ENCODE measurements at places on chromosomes 1 and 21. TPM values are rescaled to one million over a fixed set of nuclear protein-coding genes. Genes with fewer than 3 reads are reported as not detected.

The SERPINC1 gene
- total RNA-seq, result not detected

The CAMK2N1 gene
- total RNA-seq, result 29.0 TPM

The HCRTR1 gene
- not detected for total RNA-seq

The MAGOH gene
- 30.2 TPM for total RNA-seq

The PEX19 gene
- total RNA-seq, result 47.6 TPM

The PAQR6 gene
- 3.8 TPM for total RNA-seq

The TMPRSS2 gene
- total RNA-seq, result 87.0 TPM

DNA sequence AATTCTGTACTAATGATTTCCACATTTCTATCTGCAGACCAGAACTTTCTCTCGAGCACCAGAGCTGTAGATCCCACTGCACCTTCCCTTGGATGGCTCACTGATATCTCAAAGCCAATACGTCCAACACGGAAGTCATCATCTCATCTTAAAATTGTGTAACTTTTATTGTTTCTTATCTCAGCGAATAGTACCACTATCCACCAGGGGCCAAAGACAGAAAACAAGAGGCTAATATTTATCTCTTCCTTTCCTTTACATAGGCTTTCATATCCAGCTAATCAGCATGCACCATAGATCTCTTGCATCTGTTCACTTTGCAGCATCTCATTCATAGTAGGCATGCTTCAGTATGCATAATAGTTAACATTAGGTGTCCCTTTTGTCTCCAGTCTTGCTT is 303.6 kb downstream of the PTPRC start:
- no peaks in the 10 kb centered on the region for H3K4me1 ChIP-seq
- H3K36me3 ChIP-seq, result no peaks in the 10 kb centered on the region
- no peak overlapping the region for H3K4me3 ChIP-seq
- H3K27ac ChIP-seq, result no peak overlapping the region

DNA sequence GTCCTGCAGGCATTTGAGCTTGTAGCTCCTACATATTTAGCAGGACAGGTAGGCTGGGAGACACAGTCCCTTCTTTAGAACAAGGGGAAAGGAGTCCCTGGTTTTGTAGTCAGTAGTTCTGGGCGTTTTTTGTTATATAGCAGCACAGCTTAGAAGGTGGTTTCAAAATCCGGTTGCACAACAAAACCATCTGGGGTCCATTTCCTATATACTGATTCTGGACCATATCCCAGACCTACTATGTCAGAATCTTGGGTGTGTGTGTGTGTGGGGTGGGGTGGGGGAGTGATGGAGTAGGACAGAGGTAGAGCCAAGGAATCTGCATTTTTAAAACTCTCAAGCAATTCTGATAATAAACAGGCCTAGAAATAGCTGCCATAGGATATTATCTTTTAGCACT is 21.6 kb downstream of the METTL13 start:
- no peak for DNase-seq
- no peak overlapping the region for H3K27ac ChIP-seq
- H3K36me3 ChIP-seq, result no peaks in the 10 kb centered on the region
- no peaks in the 10 kb centered on the region for H3K4me1 ChIP-seq
- no peak overlapping the region for H3K4me3 ChIP-seq

DNA sequence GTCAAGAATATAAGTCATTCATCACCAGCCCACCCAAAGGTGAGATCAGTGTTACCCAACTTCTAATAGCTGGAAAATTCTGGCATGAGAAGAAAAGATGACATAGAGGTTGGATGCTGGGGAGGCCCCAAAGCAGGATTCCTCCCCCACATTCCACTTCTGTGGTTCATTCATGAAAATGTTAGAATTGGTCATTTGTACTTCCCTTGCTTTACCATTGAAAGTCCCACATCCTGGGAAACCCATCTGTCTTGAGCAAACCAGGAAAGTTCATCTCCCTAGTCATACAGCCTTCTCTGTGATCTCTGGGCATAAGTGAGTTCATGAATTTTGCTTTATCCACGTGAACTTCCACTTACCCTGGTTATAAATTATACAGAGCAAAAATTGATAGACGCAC is 66.8 kb downstream of the SERINC2 start:
- H3K27me3 ChIP-seq, result no peaks in the 10 kb centered on the region
- H3K4me1 ChIP-seq, result peaks cover 4% of the 10 kb centered on the region
- DNase-seq, result no peak
- H3K36me3 ChIP-seq, result no peaks in the 10 kb centered on the region
- H3K27ac ChIP-seq, result no peak overlapping the region

- no peak overlapping the region for H3K27ac ChIP-seq
- no peaks in the 10 kb centered on the region for H3K36me3 ChIP-seq
- H3K4me3 ChIP-seq, result no peak overlapping the region
- DNase-seq, result peak; percentile 24
Measured at GRCh38 chr1:77900687-77901293, 12.4 kb downstream of the NEXN start.

- H3K27ac ChIP-seq, result no peak overlapping the region
- H3K4me1 ChIP-seq, result no peaks in the 10 kb centered on the region
- peak; percentile 52 for DNase-seq
- H3K36me3 ChIP-seq, result no peaks in the 10 kb centered on the region
- H3K27me3 ChIP-seq, result no peaks in the 10 kb centered on the region
- no peak overlapping the region for H3K4me3 ChIP-seq
Measured at GRCh38 chr21:44466351-44466954, 11.1 kb downstream of the LRRC3 start.

GRCh38 chr1:36464605-36465393 is 615 bp upstream of the MRPS15 start:
- H3K27me3 ChIP-seq, result no peaks in the 10 kb centered on the region
- no peak overlapping the region for H3K4me3 ChIP-seq
- H3K36me3 ChIP-seq, result peaks cover 4% of the 10 kb centered on the region

DNA sequence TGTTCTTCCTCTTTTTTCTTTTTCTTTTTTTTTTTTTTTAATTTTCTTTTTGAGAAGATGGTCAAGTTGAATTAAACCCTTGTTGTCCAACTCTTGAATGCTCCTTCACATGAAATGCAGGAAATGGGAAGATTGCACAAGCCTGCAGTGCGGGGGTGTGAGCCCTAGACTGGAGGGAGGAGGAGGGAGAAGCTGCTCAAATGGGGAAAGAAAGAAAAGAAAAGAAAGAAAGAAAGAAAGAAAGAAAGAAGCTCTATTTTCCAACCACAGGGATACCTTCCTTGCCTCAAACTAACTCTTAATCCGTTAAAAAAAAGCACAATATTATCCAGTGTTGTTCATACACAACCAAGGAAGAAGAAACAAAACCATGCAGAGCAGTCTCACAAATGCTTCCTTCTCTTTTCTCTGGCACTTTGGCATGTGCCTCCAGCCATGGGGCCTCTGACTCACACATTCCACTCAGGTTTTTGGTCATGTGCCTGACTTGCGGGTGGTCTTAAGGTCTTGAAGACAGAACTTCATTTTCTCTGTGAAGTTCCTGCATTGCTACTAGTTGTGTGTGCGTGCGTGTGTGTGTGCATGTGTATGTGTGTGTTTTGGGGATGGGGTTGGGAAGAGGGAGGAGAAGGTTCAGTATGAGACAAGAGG is 276.1 kb downstream of the RPS6KC1 start:
- H3K27ac ChIP-seq, result peak overlapping the region; percentile 48
- DNase-seq, result no peak
- H3K36me3 ChIP-seq, result no peaks in the 10 kb centered on the region
- H3K4me1 ChIP-seq, result peaks cover 4% of the 10 kb centered on the region

DNA sequence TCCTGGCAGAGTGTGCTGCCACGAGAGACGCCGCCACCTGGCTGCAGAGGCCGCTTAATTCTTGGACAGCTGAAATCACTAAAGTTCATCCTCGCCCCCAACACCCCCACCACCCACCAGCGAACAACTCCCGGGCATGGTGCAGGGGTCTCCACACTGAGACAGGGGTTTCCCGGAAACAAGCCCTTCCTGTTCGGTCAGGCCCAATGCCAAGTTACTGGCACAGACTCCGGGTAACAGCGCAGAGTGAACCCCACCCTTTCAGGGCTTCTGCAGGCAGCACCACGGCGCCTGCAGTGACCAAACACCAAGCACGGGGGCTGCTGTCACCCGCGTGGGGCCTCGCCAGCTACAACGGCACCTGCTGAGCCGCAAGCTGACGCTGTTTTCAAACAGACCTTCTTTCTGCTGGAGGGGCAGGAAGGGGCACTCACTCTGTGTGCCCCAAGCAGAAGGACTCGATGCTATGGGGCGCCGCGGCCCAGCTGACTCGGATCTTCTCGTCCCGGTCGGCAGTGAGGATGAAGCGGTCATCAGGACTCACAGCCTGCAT is 17.4 kb downstream of the WDR4 start:
- no peak for DNase-seq
- peaks cover 4% of the 10 kb centered on the region for H3K4me1 ChIP-seq
- no peak overlapping the region for H3K27ac ChIP-seq
- H3K4me3 ChIP-seq, result no peak overlapping the region

- no peak overlapping the region for H3K4me3 ChIP-seq
- no peak overlapping the region for H3K27ac ChIP-seq
- DNase-seq, result no peak
- peaks cover 12% of the 10 kb centered on the region for H3K4me1 ChIP-seq
- H3K36me3 ChIP-seq, result peaks cover 54% of the 10 kb centered on the region
Measured at GRCh38 chr1:6545276-6546112, 8.8 kb downstream of the NOL9 start.

DNA sequence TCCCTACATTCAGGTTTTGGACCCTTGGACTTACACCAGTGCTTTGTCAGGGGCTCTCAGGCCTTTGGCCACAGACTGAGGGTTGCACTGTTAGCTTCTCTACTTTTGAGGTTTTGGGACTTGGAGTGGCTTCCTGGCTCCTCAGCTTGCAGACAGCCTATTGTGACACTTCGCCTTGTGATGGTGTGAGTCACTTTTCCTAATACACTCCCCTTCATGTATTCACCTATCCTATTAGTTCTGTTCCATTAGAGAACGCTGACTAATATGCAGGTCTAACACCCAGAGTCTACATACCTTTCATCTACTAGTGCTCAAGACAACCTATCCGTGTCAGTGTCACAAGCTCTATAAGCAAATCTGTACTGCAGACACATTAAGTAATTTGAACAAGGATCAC is 605.3 kb downstream of the KCNT2 start:
- DNase-seq, result no peak
- no peak overlapping the region for H3K27ac ChIP-seq
- no peaks in the 10 kb centered on the region for H3K4me1 ChIP-seq
- no peaks in the 10 kb centered on the region for H3K36me3 ChIP-seq
- H3K27me3 ChIP-seq, result no peaks in the 10 kb centered on the region

GRCh38 chr21:44450402-44450801 is 4.9 kb upstream of the LRRC3 start:
- H3K27ac ChIP-seq, result no peak overlapping the region
- no peaks in the 10 kb centered on the region for H3K36me3 ChIP-seq
- peak; percentile 16 for DNase-seq
- no peak overlapping the region for H3K4me3 ChIP-seq
- H3K4me1 ChIP-seq, result no peaks in the 10 kb centered on the region

DNA sequence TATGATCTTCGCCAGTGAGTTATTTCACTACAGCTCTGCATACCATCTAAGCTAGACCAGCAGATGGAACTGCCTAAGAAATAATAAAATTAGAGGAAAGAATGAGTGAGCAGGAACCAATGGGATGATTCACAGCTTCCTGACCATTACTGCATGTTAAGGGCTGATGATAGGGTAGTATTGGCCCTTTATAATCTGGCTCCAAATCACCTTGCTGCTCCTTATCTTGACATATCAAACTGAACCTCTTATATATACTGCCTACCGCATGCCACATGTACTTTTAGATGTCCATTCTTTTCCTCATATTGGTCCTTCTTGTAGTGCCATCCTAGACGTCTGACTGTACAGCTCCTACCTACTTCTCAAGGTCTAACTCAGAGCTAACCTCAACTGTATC is 524.4 kb downstream of the DPYD start:
- no peak for DNase-seq
- no peaks in the 10 kb centered on the region for H3K36me3 ChIP-seq
- H3K4me3 ChIP-seq, result no peak overlapping the region
- no peaks in the 10 kb centered on the region for H3K27me3 ChIP-seq
- no peak overlapping the region for H3K27ac ChIP-seq

DNA sequence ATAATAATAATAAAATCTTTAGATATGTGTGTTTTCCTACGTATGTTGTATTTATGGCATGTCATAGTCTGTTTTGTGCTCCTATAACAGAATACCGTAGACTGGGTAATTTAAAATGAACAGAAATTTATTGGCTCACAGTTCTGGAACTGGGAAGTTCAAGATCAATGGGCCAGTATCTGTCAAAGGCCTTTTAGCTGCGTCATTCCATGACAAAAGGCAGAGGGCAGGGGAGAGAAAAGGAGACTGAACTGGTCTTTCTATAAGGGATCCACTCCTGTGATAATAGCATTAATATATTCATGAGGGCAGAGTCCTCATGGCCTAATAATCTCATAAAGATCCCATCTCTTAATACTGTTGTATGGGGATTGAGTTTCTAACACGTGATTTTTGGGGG is 7.1 kb upstream of the SFT2D2 start:
- no peak for DNase-seq
- H3K36me3 ChIP-seq, result no peaks in the 10 kb centered on the region
- no peak overlapping the region for H3K4me3 ChIP-seq
- no peaks in the 10 kb centered on the region for H3K27me3 ChIP-seq

- no peaks in the 10 kb centered on the region for H3K27me3 ChIP-seq
- no peak overlapping the region for H3K4me3 ChIP-seq
- no peak for DNase-seq
- no peak overlapping the region for H3K27ac ChIP-seq
- H3K4me1 ChIP-seq, result no peaks in the 10 kb centered on the region
Measured at GRCh38 chr1:107414550-107414949, 273.7 kb downstream of the NTNG1 start.

DNA sequence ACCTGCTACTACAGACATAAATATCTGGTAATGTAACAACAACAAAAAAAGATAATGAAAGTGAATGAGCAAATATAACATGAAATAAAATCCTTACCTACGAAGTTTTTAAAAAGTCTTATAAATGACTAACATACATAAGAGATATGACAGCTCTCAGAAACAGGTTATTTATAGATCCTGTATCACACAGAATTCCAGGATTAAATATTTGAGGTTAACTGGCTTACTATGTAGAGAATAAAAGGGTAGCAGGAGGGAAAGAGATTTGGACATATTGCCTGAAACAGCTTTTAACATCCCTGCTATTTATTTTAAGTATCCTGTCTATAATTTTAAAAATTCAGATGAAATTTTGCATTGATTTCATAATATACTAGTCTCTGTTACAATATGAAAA is 16.3 kb downstream of the MYSM1 start:
- DNase-seq, result no peak
- peaks cover 13% of the 10 kb centered on the region for H3K4me1 ChIP-seq
- H3K36me3 ChIP-seq, result peaks cover 10% of the 10 kb centered on the region

DNA sequence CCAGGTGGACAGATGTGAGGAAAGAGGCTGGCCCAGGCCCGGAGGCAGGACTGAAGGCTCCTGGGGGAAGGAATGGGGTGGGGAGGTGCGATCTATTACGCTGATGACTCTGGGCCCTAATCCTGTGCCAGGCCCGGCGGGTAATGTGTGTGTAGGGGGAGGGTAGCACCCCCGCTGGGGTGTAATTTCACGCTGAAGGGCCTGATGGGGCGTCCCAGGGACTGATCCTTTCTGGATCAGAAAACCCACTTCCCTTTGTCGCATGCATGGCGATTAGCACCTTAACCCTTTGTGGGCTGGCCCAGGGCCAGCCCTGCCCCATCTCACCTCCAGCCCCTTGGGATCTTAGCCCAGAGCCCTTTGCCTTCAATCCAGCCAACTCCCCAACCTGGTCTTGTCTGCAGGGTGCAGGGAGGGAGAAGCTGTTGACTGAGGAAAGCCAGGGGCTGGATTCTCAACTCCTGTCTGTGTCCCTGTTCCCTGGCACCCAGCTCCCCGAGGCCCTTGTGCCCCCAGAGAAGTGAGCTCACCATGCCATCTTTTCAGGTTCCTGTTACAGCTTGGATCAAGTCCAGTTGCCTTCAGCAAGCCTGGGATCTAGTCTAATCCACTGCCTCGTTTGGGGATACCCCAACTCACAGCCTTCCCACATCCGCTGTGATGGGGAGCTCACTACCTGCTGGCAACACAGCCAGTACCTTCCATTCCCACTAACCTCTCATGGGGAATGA is 26.0 kb downstream of the KNCN start:
- no peak overlapping the region for H3K4me3 ChIP-seq
- DNase-seq, result no peak
- no peaks in the 10 kb centered on the region for H3K27me3 ChIP-seq
- H3K36me3 ChIP-seq, result no peaks in the 10 kb centered on the region
